ENCODE measurements at places on chromosomes 7 and 10. TPM values are rescaled to one million over a fixed set of nuclear protein-coding genes. Genes with fewer than 3 reads are reported as not detected.

DNA sequence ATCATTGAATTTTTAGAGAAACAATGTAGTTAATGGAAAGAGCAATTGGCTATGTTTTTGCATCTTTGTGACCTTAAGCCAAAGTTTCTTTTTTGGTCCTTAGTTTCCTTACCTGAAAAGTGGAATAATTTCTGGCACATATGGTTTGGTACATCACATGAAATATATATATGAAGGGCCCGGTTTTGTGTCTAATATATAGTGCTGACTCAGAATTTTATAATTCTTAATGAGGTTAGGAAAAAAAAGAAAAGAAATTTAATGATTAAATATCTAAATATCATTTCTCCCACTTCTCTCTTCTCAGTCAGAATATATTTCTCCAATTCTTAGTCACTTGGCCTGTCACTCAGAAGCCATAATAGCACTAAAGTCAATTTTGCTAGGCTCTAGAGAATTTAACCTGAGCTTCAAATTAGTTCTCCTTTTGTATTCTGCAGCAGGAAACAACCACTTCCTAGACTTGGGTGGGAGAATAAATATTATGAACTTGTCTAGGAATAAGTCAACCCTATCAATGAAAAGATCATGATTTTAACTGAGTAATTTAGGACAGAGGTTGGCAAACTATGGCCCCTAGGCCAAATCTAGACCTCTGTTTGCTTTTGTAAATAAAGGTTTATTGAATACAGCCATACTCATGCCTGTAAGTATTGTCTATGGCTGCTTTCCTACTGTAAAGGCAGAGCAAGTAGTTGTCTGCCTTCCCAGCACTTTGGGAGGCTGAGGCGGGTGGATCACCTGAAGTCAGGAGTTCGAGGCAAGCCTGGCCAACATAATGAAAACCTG, 34.6 kb downstream of the PPP1R9A start:
- H3K4me3 ChIP-seq = no peak overlapping the region
- H3K27me3 ChIP-seq = no peaks in the 10 kb centered on the region
- no peak overlapping the region for H3K27ac ChIP-seq
- DNase-seq = no peak
- H3K36me3 ChIP-seq = no peaks in the 10 kb centered on the region

The TMEM184A gene
- total RNA-seq = 55.0 TPM

DNA sequence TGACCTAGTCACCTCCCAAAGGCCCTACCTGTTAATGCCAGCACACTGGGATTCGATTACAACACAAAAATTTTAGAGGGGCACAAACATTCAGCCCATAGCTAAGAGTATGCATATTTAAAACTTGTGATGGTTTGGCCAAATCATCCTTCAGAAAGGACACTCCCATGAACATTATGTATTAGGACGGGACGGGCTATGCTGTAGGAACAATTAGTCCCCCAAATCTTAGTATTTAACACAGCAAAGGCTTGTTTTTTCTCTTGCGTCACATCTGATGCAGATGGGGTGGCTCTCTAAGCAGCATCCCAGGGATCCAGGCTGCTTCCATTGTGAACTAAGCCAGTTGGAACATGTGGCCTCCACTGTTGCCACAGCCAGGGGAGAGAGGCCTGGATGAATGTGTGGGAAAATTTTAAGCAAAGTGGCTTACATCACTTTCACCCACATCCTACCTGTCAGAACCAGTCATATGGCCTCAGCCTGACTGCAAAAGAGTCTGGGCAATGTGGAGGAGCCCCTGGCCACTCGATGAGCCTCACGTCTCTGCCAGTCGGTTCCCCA, 26.6 kb downstream of the CHST3 start:
- H3K4me1 ChIP-seq = peaks cover 36% of the 10 kb centered on the region
- H3K4me3 ChIP-seq = no peak overlapping the region
- H3K27me3 ChIP-seq = no peaks in the 10 kb centered on the region
- H3K36me3 ChIP-seq = no peaks in the 10 kb centered on the region
- H3K27ac ChIP-seq = peak overlapping the region; percentile 67

DNA sequence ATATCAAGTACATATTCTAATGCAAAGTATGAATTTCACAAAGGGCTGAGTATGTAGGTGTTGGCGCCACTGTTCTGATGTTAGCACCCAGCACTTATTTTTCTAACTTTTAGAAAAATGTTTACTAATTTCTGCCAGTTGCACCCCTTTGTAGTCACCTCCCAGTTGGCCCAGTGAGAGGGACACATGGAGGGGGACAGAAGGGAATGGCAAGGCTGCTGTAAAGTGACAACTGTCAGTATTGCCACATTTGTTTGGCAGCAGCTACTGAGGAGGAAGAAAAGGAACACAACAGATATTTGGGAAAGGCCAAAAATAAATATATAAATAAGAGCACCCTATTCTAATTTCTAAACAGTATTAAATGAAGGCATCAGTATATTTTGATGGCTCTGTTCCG, 57.3 kb downstream of the ANK3 start:
- no peak overlapping the region for H3K4me3 ChIP-seq
- no peaks in the 10 kb centered on the region for H3K36me3 ChIP-seq
- no peak overlapping the region for H3K27ac ChIP-seq
- DNase-seq = no peak

The ERVW-1 gene
- not detected for total RNA-seq

DNA sequence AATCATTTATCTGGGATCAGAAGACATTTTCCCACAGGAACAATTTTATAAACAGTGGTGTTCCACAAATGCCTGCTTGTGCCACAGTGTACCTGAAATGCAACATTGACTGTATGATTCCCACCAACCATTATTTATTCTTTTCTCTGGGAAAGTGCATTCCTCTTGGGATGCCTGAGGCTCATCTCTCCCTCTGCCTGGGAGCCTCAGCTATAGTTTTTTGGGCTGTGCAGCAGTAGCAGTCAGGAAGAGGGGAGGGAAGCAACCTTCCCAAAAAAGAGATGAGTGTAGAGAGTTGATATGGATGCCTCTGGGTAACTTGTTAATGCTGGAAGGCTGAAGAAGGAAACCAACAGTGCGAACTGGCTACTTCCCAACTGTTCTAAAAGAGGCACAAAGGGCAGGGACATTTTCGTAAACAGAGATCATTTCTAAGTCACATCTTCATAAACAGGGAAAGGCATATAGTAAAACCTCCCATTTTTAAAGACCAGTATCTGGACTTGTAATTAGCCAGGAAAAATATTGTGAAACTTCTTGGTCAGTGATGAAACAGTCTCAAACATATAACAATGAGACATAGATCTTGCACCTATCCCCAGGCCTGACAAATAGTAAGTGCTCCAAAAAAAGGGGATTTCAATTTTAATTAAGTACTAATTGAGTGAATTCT, 1.4 kb upstream of the CALD1 start:
- no peak overlapping the region for H3K4me3 ChIP-seq
- no peak for DNase-seq
- H3K27ac ChIP-seq = peak overlapping the region; percentile 83
- H3K36me3 ChIP-seq = no peaks in the 10 kb centered on the region

The TMEM178B gene
- 0.89 TPM for total RNA-seq

DNA sequence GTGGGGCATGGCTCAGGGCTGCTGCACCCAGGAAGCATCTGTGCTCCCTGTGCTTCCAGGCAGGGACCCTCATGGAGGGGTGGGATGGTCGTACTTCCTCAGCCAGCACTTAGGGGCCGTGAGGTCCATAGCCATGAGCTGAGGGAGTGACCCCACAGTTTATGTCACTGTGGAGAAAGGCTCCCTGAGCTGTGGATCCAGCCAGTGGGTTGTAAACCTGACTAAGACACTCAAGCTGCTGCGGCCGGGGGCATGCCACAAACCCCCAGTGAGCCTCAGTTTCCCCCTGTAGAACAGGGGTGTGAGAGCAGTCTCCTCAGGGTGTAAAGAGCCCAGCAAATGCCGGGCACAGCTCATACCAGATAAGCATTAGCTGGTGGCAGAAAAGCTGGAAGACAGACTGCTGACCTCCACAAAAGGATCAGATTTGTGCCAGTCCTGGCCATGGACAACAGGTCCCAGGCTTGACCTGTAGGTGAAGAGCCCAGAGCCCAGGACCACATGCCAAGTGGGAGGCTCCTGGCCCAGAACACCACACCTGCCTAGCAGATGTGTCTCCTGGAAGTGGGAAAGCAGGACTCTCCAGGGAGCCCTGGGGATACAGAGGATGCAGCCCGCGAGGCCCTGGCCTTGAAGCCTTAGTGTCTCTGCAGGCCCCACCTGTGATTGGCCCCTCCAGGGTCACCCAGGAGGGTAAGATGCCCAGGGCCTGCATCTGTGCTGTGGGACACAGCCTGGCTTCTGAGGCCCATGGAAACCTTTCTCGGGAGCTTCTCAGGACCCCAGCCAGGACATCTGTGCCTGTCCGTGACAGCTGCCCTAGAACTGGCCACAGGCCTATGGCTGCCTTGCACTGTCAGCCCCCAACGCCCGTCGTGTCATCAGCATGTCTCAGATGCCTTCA, 78.1 kb upstream of the RET start:
- H3K4me1 ChIP-seq = no peaks in the 10 kb centered on the region
- H3K27me3 ChIP-seq = peaks cover 5% of the 10 kb centered on the region
- no peak overlapping the region for H3K27ac ChIP-seq
- no peak overlapping the region for H3K4me3 ChIP-seq
- no peaks in the 10 kb centered on the region for H3K36me3 ChIP-seq

The NANOS1 gene
- 2.4 TPM for total RNA-seq

The STEAP4 gene
- 28.4 TPM for total RNA-seq

The PTPN20 gene
- total RNA-seq = 5.2 TPM

- H3K4me1 ChIP-seq = peaks cover 13% of the 10 kb centered on the region
- peak overlapping the region; percentile 28 for H3K4me3 ChIP-seq
- peaks cover 62% of the 10 kb centered on the region for H3K27me3 ChIP-seq
- DNase-seq = peak; percentile 78
These were observed 143.2 kb upstream of the RET start for GRCh38 chr10:42933448-42934340.

DNA sequence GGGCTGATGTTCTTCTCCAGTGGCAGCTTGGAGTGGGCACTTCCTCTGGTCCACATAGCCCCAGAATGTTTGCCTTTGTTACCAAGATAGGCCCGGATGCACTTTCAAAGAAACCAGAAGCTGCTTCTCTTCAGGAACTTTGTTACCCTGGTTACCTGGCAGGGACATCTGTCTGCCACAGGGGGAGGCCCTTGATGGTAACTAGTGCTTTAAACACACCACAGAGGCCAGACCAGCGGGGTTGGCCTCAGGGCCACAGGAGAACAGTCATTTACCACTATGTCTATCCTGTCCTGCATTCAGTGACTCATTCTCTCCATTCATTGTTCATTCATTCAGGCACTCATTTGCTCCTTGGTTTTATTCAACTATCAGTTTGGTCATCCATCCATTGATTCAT, 11.9 kb upstream of the PLEKHA1 start:
- no peak for DNase-seq
- no peaks in the 10 kb centered on the region for H3K27me3 ChIP-seq
- no peaks in the 10 kb centered on the region for H3K36me3 ChIP-seq
- H3K27ac ChIP-seq = no peak overlapping the region
- no peak overlapping the region for H3K4me3 ChIP-seq

DNA sequence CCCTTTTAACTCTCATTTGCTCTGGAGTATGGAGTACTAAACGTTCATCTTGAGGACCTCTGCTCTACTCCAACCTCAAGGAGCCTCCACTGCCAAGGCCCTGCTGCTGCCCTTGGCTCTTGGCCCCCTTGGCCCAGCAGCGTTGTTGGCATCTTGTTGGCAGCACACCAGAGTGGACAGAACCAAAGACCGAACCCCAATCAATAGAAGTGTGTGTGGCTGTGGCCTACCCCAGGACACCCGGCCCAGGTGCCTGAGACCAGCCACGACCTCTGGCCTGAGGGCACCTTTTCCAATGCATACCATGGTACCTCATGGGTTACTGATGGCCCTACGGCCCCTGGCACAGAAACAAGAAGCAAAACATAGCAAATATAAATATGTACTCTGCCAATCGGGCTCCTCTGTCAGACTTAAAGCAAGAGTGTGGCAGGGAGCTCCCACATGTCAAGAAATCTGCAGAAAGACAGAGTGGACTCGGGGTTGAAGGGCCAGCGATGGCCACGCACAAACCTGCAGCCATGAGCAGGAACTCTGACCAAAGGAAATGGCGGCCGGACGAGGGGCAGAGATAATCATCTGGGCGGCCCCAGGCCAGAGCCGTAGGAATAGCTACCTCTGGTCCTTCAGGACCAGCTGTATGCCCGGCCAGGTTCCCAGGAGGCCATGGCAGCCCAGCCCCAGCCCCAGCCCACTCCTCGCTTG, 2.9 kb downstream of the NPC1L1 start:
- no peak overlapping the region for H3K4me3 ChIP-seq
- H3K27ac ChIP-seq = no peak overlapping the region
- no peaks in the 10 kb centered on the region for H3K27me3 ChIP-seq

DNA sequence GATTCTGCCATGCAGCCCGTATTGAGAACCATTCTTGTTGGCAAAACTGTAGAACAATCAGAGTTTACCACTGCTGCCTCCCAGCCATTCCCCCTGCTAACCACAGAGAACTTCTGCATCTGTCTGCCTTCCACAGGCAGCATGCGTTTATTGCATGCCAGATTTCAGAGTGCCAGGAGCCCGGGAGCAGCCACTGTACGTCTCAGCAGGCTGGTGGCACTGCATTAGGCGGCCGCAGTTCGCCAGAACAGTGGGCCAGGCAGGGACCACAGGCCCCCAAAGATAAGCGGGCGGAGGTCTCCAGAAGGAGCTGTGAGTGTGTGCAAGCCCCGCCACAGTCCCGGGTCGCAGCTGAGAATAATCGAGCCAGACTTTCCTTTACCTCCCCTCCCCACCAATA, 31.8 kb downstream of the ZNF467 start:
- peaks cover 3% of the 10 kb centered on the region for H3K27me3 ChIP-seq
- no peak overlapping the region for H3K27ac ChIP-seq
- peak overlapping the region; percentile 33 for H3K4me3 ChIP-seq
- peaks cover 10% of the 10 kb centered on the region for H3K4me1 ChIP-seq

DNA sequence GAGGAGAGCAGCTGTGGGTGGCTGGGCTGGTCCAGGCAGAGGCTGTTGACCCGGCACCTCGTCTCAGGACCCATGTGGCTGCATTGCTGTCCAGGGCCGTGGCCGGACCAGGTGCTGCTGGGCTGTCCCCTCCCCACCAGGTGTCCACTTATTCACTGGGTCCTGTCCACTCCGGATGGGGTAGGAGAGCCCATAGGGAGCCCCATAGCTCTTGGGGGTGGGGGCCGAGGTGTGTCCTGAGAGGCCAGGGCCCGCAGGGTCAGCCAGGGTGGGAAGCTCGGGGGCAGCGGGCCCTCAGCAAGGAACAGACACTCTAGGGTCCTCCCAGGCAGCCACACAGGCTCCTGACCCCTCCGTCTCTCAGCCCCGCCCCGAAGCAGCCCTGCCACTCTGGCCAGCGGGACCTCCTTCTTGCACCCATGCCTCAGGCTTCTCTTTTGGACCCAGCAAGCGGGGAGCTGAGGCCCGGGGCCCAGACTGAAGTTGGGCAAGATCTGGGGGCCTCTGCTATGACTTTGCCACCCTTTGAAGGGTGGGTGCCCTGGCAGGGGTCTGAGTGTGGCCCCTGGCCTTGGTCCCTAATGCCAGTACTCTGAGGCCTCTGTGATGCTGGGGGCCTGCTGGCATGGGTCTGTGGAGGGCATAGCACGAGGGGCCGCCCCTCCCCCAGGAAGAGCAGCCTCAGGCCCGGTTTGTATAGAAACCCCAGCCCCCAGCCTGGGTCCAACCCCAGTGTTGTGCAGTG, 86.4 kb downstream of the NKX6-2 start:
- peak; percentile 43 for DNase-seq
- H3K4me3 ChIP-seq = no peak overlapping the region
- H3K36me3 ChIP-seq = peaks cover 28% of the 10 kb centered on the region
- H3K27ac ChIP-seq = no peak overlapping the region
- no peaks in the 10 kb centered on the region for H3K27me3 ChIP-seq

Data from suprapubic skin (tissue), 4 donors.